A549 treated with DMSO at 1 μM for 4 hours (cell line): ENCODE measurements at places on chromosomes 2 and 18. TPM values are rescaled to one million over a fixed set of nuclear protein-coding genes. Genes with fewer than 3 reads are reported as not detected.

Gene GAL3ST2
- 0.23 to 0.40 TPM (median 0.34 TPM) in 4 of 5 replicates, not detected in the other for total RNA-seq

Gene LYG2
- total RNA-seq: not detected in 5 replicates

Gene LIPT1
- 3.1 to 4.3 TPM (median 3.8 TPM) in 5 replicates for total RNA-seq

Gene CGREF1
- 7.0 to 8.3 TPM (median 7.9 TPM) in 5 replicates for total RNA-seq
